Stimulated activated CD8-positive, alpha-beta memory T cell treated with anti-CD3 and anti-CD28 coated beads, Interleukin-12 subunit alpha, Interleukin-12 subunit beta, amount 100 ng/mL, for 1 hour (primary cell): ENCODE measurements at places on chromosomes 1 and 21.

DNA sequence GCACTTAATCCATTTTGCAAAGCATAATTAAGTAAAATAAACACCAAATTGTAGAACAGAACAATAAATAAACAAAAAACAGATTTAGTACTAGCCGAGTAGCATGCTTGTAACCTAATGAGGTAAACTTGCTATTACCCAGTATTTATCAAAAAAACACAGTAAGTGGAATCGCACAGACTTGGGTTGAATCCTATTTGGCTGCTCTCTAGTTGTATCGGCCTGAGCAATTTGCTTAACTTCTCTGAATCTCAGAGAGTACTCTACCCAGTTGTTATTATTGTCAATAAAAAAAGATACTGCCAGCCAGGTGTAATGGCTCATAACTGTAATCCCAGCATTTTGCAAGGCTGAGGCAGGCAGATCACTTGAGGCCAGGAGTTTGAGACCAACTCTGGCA lies 664.3 kb downstream of the ADGRL2 start:
- no peak for DNase-seq

GRCh38 chr1:147515045-147515869 lies 26.0 kb upstream of the BCL9 start:
- DNase-seq: no peak

DNA sequence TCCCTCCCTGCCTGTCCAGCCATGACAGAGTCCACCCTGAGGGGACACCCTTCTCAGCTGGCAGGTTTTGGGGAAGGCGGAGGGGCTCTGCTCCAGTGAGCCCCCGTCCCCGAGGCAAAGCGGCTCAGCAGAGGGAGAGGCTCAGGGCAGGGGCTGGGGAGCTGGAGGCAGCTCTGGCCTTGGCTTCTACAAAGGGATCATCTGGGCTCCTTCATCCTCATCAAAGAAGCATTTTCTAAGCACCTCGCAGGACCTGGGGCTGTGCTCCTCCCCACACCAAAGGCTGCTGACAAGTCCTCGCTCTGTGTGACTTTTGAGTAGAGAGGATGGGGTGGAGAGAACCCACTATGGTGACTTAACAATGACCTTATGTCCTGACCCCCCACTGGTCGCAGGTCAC lies 21.0 kb upstream of the CLSTN1 start:
- DNase-seq: no peak

DNA sequence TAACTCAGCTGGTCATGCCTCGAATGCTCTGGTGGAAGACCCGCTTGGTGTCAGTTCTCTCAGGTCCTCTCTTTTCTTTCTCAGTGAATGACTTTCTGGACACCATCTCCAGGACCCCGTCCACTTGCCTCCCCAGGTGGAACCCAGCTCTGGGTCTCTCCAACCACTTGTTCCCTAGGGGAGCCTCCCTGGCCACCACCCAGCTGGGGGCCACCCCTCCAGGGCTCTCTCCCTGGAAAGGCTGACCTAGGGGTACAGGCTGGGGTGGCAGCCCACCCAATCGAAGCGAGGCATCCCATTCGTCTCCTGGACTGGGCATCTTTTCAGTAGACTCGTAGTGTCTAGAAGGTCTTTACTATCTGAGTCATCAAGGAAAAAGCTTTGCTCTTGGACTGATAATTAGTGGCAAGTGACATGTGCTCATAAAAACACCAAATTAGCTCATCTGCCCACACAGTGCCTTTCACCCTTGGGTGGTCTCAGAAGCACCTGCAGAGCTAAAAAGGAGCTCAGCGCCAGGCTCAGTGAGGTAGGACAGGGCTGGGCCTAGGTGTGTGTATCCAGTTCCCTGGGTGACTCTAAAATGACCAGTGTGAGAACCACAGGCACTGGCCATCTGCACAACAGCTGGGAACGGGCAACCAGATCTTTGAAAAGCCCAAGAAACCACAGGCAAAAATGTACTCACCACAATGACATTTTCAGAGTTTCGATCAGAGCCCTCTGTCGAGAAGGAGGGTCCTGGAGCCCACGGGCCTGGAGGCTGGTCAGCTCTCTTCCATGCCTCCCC lies 2.4 kb upstream of the PDXK start:
- no peak for DNase-seq

- no peak for DNase-seq
These were observed 66.7 kb upstream of the ABCD3 start for GRCh38 chr1:94351481-94351880.

GRCh38 chr1:8349961-8350360 lies 32.0 kb downstream of the SLC45A1 start:
- DNase-seq: no peak

- no peak for DNase-seq
These were observed 61.4 kb downstream of the FASLG start for GRCh38 chr1:172720339-172720738.

DNA sequence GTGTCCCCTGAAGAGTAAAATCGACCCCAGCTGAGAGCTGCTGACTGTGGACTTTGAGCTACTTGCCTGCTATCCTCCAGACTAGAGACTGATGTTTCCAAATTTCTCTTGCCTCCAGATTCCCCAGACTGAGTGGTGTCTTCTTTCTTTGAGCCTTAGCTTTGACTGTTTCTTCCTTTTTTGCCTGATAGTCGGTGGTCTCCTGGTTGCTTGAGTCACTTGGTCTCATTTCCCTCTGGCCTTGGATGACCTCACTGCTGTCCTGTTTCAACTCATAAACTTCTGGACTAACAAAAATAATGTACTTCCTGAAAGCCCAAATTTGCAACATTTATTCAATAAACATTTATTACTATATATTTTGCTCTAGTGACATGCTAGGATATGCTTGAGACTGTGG lies 52.9 kb upstream of the DIPK1A start:
- no peak for DNase-seq

GRCh38 chr1:35544976-35545375 lies 12.2 kb downstream of the KIAA0319L start:
- no peak for DNase-seq

GRCh38 chr1:207308451-207309190 lies 12.9 kb upstream of the CD55 start:
- no peak for DNase-seq

- DNase-seq: no peak
These were observed 42.5 kb downstream of the RYR2 start for GRCh38 chr1:237084341-237085077.

GRCh38 chr1:63691701-63692425 lies 82.0 kb upstream of the ROR1 start:
- no peak for DNase-seq

- no peak for DNase-seq
These were observed 1.4 kb downstream of the PRAMEF18 start for GRCh38 chr1:13224480-13225060.

DNA sequence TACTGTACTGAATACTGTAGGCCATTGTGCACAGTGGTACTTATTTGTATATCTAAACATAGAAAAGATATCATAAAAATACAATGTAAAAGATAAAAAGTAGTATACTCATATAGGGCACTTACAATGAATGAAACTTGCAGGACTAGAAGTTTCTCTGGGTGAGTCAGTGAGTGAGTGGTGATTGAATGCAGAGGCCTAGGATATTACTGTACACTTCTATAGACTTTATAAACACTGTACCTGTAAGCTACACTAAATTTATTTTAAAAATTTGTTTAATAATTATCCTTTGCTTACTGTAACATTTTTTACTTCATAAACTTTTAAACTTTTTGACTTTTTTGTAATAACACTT lies 82.5 kb downstream of the FGGY start:
- no peak for DNase-seq

DNA sequence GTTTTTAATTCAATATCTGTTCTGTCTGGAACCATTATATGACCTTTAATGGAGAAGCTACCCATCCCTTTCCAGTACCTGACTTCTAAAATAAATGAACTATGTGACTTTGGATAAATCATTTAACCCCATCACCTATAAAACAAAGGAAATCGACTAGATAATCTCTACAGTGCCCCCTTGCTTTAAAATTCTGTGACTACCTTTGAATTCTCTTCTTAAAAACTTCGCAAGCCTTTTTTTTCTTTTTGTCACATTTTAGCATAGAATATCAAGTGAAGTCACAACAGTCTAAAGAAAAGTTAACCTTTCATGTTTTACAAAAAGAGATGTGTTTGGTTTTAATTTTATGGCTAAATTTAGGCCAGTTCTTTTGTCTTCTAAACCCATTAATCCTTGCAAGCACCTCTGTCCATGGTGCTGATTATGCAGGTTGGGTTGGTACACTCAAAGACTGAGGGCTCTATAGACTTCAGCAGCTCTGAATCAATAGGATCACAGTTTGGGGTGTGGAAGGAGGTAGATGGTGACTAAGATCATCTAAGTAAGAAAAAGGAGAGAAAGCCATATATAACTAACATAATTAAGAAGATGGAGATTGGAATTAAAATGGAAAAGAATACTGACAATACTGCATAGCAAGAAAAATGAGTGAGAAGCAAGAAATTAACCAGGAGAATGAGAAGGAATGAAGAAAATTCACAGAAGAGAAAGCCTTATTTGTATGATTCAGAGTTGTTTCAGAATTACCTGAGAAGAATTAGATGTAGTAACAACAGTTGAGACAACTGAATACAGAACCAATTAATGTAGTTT lies 59.2 kb downstream of the TBX15 start:
- no peak for DNase-seq

DNA sequence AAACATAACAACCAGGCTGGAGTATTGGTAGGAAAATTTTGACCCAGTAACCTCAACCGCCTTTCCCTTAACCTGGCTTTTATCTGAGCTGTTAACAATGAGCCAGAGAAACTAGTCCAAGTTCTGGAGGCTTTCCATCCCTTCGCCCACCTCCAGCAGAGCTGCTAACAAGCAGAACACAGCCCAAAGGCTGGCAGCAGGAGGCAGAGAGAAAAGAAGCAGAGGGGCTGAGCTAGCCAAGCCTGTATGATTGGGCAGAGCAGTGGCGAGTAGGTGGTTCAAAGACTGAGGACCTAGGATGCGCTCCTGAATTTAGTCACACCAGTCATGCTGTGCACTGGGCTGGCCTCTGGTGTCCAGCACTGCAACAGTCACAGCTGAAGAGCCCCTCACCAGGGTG lies 123.0 kb downstream of the TNR start:
- no peak for DNase-seq

- DNase-seq: no peak
These were observed 7.2 kb upstream of the TRAF3IP3 start for GRCh38 chr1:209748620-209749019.

GRCh38 chr1:160401487-160401805 lies 1.1 kb downstream of the VANGL2 start:
- no peak for DNase-seq

- no peak for DNase-seq
These were observed 139.9 kb downstream of the CLIC6 start for GRCh38 chr21:34808569-34809204.

GRCh38 chr1:6131561-6131960 lies 48.6 kb downstream of the CHD5 start:
- DNase-seq: no peak

GRCh38 chr1:52599236-52599635 lies 2.9 kb upstream of the GPX7 start:
- DNase-seq: no peak

DNA sequence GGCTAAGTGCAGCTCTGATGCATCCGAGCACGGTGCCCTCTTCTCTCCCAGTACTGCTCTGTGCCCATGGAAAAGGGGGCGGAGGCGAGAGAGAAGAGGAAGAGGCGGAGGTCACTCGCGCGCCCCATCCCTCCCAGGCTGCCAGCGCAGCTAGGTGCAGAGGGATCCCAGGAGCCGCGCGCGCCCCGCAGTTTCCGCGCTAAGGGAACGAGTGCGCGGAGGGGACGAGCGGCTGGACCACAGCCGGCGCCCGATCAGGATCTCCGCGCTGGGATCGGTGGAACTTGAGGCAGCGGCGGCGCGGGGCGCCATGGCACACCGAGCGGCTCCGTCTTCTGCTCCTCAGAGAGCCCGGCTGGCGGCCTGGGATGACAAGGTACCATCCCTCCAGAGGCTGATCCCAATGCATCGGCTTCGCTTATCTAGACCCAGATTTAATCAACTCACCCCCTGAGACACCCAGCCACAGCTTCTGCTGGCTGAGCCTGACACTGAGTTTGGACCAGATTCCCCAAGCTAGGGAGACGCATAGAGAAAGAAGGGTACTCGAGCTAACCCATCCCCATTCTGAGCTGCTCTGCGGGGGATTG lies at the start of gene PTGFR:
Gene PTGFR, plus strand, starts transcription at position 114 of the 590 bp plus-strand sequence. CDS start 1,770 bp downstream, outside the sequence.
- DNase-seq: no peak

DNA sequence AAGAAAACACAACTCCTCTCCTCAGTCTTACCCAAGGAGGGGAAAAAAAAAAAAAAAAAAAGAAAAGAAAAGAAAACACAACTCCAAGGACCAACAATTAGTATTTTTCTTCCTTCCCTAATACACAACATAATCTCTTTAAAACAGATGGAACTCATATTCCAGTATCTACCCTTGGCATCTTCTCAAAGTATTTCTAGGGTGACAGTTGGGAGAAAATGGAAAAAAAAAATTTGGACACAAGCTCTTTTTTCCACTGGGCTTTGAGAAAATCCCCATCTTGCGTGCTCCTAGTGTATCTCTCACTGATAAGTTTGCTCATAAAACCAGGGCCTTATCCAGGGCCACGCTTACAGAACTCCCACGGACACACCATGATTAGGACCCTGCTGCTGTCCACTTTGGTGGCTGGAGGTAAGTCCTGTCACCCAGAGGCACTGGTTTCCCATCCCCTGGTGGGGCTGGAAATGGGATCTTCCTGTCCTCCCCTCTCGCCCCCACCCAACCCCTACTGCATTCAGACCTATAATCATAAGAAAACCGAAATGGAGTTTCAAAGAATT lies at the start of gene CELA2B:
Gene CELA2B, plus strand, starts transcription at position 353 of the 563 bp plus-strand sequence. Its CDS starts 22 bp downstream, at position 375.
- DNase-seq: no peak

DNA sequence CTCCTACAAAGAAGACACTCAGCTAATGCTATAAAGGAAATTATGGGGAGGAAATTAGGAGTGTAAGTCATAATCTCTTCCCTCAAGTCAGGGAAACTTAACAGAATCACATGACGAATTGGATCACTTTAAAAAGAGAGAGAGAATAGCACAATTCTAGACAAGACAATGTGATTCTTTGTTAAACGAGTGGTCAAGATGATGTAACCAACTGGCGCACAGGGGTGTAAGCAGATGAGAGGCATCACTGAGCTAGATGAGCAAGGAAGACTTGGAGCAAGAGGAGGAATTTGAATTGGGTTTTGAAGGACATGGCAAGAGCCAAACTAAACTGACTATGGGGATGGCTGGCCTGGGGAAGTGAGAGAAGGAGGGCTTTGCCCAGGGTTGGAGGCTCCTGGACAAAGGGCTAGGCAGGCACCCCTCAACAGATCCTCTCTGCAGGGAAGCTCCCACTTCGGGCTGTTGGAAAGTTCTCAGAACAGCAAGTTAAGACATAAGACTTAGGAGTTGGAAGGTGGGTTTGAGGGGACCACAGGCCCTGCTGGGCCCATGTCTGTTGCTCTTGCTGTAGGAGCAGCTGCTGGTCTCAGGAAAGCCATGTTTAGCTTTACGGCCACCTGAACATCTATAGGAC lies 123.9 kb upstream of the GRIK3 start:
- DNase-seq: no peak

DNA sequence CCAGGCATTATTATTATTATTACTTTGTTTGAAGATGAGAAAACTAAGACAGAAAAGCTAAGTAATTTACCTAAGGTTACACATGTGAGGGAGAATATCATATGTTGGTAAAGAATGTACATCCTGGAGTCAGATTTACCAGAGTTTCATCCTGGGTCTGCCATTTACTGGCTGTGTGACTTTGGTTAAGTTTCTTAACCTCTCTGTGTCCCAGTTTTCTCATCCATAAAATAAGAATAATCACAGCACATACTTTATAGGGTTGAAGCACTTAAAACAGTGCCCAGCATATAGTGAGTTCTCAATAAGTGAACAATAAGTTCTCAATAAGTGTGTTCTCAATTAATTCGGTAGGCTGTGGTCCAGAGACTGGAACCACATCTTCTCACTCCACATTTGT lies 32.5 kb downstream of the UBE2U start:
- no peak for DNase-seq

GRCh38 chr1:2547210-2548067 lies 8.7 kb upstream of the TNFRSF14 start:
- DNase-seq: no peak
